ENCODE measurements at places on chromosomes 7 and 10.

DNA sequence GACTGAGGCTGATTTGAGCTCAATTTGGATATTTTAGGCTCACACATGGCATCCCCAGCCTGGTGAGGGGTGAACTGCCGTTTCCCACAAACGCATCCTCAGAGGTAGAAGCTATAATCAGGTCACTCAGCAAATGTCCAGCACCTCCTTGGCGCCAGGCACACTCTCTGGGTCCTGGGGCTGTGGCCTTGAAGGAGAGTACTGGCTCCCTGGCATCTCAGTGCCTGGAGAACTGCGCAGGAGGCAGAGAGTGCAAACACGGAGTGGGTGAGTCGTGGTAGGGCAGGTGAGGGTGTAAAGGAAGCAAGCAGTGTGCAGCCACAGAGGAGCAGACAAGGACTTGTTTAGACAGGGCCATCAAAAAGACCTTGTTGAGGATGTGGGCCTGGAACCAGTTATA, 224.0 kb upstream of the ZNF32 start:
- no peak for DNase-seq

DNA sequence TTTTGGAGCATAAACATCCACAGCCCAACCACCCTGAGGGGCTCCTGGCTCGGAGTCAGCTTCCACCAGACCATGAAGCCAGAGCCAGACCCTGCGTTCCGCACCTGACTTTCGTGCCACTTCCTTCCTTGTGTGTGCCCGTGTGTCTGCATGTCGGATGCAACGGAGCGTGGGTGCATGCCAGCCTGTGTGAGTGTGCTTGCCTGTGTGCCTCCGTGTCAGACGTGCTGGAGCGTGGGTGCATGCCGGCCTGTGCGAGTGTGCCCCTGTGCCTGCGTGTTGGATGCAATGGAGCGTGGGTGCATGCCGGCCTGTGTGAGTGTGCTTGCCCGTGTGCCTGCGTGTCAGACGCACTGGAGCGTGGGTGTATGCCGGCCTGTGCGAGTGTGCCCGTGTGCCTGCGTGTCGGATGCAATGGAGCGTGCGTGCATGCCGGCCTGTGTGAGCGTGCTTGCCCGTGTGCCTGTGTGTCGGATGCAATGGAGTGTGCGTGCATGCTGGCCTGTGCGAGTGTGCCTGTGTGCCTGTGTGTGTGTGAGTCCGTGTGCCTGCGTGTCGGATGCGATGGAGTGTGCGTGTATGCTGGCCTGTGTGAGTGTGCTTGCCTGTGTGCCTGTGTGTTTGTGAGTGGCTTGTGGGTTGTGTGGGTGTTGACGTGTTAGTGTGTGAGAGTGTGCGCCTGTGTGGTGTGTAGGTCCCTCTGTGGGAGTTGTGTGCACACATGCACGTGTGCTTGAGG, 28.1 kb upstream of the KNDC1 start:
- DNase-seq = no peak

DNA sequence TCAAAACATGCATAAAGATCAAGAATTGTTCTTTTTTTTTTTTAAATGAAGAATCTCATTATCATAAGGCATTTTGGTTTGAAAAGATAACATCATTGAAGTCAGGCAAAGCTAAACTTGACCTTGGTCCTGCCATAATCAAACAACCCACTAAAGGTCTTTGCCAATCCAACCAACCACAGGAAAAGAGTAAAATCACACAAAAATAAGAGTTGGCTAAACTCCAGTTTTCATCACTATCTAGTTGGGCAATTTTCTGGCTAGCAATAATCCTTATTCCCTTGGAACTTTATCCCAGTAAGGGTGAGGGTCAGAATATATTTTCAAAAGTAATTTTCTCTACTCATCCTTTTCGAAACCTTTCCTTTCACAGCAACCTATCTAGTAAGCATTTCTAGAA, 62.4 kb downstream of the HIBADH start:
- no peak for DNase-seq

DNA sequence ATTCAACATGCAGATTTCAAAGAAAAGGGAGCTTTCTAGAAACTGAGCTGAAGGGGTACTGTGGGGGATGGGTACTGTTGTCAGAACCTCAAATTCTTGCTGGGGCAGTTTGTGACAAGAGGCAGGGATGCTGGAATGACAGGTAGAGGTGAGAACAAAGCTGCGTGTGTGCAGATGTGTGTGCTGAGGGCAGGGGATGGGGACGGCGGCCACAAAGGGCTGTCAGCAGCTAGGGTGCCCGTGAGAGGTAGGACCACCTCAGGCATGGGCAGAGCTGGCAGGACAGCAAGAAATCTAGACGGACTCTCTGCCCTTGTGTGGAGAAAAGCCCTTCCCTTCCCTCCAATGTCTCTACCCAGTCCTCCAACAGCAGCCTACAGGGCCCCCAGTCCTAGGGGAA, 14.4 kb upstream of the BAZ1B start:
- no peak for DNase-seq

DNA sequence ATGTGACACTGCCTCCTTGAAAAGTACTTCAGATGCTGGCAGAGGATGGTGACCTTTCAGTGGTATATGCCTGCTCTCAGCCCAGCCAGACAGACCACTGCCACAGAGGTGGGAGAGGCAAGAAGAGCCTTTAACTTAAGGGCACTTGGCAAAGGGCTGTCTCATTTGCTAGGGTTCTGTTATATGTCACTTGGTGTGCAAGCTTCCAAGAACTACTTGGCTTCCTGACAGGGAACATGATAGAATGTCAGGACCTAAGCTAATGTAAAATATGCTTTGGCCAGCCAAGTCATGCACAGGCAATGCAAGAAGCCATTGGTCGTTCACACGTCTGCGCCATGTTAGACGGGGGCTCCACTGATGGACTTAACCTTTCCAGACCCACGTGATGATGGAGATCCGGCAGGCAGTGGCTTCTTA, 54.7 kb downstream of the RBM20 start:
- DNase-seq = no peak

DNA sequence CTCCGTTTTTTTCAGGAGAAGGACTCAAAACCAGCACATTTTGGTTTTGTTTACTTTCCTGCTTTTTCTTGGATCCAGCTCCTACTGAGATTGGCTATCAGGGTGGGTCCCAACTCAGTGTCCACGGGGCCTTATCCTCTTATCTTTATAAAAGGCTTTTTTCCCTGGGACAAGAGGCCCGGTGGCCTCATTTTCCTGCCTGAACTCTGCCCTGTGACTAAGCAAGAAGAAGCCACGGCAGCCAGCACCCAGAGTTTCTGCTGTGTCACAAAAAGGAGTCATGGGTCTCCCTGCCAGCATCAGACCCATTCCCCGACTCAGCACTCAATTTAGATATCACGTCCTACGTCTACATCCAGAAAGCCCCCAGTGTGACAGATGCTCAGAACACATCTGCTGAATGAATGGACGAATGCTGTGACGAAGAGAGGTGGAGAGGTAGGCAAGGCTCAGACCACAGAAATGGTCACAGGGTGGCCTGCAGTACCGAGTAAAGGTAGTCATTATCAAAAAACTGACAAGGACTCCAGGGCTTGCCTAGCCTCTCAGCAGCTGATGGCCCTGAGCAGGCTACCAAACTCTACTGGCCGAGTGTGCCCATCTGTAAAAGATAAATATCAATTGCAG, 16.7 kb downstream of the DLG5 start:
- no peak for DNase-seq

DNA sequence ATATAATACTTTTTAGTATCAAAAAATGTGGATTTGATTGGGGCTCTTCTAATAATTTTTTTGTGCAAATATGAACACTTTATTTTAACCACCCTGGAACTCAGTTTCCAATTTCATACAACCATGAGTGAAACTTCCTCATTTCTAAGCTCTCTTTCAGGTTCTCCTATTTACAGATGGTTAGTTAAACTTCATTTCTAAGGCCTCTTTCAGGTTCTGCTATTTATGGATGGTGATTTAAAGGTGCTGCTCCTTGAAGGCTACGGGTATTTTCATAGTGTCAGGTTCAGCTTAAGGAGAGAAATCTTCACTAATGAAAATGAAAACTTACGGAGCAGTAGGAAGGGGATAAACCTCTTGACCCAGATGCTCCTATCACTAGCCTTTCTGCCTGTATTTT, 568.3 kb downstream of the KIF20B start:
- no peak for DNase-seq

DNA sequence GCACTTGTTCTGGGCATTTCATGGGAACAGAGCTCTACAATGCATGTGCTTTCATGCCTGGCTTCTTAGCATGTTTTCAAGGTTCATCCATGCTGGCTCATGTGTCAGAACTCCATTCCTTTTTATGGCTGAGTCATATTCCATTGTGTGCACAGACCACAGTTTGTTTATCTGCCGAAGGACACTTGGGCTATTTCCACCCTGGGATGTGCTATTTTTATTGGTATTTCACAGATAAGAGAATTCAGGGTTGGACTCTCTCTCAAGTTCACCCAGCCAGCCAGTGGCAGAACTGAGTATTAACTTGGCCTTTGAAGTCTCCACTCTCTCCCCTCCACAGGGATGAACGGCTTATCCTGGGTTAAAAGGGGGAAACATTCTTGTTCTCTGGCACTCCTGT, 190.7 kb upstream of the GPR26 start:
- no peak for DNase-seq

- no peak for DNase-seq
These were observed 129.9 kb downstream of the IPMK start for GRCh38 chr10:58137813-58138212.

DNA sequence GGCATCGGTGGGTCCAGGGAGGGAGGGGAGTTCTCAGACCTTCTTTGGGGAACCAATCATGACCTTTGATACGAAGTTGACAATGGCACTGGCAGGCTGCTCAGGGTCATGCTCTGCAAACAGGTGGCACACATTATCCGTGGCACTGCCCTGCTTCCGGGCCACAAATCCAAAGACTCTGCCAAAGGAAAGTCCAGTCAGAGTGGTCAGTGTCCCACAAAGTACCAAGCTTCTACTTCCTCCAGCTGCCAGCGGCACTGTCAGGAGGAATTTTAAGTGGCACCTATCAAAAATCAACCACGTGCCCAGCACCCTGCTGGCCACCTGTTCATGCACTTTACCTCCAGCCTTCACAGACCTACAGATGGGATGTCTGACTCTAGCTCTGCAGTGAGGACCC, 303.9 kb downstream of the TNS3 start:
- DNase-seq = no peak

DNA sequence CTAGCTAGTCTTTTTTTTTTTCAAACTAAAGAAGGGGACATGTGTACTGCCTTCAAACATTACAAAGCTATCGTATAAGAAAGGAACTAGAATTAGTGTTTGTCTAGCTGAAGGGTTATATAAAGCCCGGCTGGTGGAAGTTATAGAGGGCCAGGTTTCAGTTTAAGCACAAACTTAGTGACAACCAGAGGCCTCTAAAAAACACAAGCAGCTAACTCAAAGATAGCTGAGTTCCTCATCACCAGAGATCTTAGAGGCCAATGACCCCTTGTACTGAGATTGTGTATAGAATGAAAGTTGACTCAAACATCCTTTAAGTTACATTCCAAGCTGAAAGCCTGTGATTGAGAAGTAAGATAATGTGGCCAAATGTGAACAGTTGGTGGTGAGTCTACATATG, 28.1 kb upstream of the SGMS1 start:
- no peak for DNase-seq

- no peak for DNase-seq
These were observed 85.5 kb upstream of the CACUL1 start for GRCh38 chr10:118840071-118840775.

GRCh38 chr10:33337326-33337957, 3.0 kb upstream of the NRP1 start:
- peak; percentile 68 for DNase-seq

DNA sequence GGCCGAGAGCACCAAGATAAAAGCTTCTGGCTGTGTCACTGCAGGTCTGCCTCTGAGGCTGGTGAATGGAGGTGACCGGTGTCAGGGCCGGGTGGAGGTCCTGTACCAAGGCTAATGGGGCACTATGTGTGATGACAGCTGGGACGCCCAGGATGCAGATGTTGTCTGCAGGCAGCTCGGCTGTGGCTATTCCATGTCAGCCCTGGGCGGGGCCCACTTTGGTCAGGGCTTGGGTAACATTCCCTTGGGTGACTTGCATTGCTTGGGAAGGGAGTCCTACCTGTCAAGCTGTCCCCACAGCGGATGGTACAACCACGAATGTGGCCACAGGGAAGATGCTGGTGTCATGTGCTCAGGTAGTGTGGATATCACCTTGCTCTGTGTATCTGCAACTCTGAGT, 8.0 kb downstream of the DMBT1 start:
- DNase-seq = no peak

- no peak for DNase-seq
These were observed 1.9 kb upstream of the TRDMT1 start for GRCh38 chr10:17203416-17203815.

GRCh38 chr10:84783909-84784308, 455.5 kb downstream of the CCSER2 start:
- DNase-seq = no peak

DNA sequence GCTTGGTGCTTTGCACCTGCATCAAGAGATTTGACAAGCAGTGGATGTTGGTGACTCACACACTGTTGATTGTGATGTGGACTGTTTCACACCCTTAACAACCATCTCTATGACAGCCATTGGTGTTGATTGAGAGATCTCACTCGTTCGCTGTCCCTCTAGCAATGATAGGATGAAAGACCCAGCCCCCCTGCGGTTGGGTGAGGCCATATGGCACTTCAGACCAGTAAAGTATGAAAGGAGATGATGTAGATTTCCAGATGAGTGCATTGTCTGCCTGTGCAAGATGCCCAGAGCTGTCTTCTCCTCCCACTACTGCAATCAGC, 138.7 kb upstream of the PRR15 start:
- no peak for DNase-seq

DNA sequence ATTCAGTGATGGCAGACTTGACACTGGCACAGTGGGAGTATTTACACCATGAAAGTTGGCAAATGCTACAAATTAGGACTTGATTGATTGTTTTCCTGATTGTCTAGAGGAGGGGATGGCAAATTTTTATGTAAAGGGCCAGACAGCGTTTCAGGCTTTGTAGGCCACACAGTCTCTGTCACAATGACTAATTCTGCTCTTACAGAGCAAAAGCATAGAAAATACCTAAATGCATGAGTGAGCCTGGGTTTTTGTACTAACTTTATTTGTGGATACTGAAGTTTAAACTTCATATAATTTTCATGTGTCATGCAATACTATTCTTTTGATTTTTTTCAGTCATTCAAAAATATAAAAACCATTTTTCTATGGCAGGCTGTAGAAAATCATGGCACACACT, 9.0 kb upstream of the ARMS2 start:
- no peak for DNase-seq

DNA sequence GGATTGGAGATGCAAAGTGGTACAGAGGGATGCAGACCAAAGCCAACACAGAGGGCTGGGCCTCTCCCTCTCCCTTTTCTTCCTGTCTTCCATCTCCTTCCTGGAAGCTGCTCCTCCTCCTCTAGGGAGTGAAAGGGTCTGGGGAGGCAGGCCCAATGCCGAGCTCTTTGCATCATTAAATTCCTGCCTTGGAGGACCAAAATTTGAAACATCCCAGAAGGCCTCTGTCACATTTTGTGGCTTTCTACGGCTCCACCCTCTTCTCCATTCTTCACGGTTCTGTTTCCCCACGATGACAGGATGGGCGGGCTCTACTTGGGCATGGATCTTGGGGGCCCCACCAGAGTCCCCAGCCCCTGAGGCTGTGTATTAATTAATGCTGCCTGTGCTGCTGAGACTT, 76.4 kb downstream of the NEURL1 start:
- no peak for DNase-seq

GRCh38 chr10:61100887-61101286, 156.9 kb upstream of the RHOBTB1 start:
- no peak for DNase-seq

GRCh38 chr7:43454936-43455518, 127.9 kb upstream of the STK17A start:
- DNase-seq = peak; percentile 41
